ENCODE measurements at places on chromosomes 6 and 20.

DNA sequence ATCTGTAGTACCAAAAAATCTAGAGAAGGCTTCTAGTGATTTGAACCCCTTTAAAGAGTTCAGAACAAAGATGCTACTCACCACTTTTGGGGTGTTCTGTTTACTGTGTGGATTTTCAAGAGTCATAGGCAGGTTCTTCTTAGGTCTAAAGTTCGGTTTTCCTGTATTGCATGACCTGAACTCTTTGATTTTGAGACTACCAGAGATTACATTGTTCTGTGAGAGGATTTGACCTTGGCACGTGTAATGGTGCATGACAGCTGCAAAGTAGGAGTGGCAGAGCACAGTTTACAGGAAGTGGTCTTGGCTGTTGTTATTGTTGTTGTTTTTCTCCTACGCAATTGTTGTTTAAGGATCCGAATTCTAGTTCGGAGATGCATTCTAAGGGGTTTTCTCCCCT, 592.7 kb downstream of the EPHA7 start:
- DNase-seq, result peak; percentile 33

DNA sequence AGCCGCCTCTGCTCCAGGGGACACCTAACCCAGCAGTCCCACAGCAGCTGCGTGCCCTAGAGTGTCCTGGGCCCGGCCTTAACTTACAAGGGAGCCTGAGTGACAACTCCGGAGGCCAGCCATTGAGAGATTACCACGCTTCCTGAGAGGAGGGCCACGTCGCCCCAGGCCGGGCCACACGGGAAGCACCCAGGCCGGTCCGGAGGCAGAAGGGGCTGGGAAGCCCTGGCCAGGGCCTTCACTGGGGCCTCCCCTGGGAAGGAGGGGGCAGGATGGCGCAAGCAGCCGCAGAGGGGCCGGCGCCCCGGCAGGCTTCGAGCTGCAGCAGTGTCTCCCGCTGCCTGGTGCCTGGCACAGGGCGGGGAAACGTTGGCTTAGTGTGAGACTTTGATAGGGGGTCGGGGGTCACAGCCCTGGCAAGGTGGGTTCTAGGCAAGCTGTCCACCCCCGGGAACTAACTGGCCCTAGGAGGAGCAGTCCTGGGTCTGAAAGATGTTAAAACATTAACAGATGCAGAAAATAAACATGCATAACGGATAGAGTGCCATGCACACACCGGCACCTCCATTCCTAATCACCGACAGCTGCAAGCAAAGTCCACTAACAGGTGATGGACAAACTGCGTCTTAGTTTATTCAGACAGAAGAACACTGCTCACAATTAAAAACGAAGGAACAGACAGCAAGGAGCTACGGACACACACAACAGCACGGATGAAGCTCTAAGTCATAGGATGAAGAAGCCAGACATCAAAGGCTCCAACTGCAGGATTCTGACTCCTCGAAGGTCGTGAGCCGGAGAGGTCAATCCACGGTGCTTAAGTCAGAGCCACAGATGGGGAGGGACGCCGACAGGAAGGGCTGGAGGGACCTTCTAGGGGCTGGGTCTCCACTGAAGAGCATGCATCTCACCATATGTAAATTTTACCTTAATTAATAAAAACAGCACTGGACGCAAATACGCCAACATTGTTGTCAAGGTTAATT, 17.4 kb downstream of the CHRNA4 start:
- no peak for DNase-seq

GRCh38 chr6:51644426-51644825, 443.0 kb downstream of the PKHD1 start:
- DNase-seq, result no peak

DNA sequence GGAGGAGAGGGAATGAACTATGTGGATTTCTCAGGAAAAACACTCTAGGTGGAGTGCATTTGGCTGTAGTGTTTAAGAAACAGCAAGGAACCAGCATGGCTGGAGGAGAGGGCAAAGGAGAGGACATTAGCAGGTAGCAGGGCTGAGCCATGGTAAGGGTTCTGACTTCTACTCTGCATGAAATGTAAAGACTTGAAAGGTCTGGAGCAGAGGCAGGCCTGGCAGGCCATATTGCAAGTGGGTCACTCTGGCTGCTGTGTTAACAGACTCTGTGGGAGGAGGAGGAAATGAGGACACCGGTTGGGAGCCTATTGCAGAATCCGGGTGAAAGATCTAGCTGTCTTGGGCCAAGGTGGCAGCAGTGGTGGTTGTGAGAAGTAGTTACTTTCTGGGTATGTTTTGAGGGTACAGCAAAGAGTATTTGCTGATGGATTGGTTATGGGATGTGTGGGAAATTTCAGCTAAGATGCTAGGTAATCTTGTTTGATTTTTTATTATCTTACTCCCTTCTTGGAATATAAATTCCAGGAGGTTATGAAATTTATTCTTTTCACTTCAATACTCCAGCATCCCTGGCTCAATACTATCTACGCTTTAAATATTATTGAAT, 115.9 kb upstream of the BCLAF1 start:
- DNase-seq, result no peak

DNA sequence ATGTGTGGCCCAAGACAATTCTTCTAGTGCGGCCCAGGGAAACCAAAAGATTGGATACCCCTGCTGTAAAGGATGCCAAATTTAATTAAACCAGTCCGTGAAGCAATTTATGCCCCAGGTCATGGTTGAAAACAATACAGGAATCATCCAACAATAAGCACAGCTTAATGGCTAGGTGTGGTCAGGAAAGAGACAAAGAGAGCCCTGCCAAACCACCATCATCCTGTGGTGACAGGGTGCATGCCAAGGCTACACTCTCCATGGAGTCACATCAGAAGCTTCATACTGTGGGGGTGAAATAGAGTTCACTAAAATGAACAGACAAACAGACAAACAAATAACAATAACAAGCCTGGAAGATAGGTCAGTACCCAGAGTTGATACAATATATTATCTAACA, 62.7 kb downstream of the DZANK1 start:
- no peak for DNase-seq

DNA sequence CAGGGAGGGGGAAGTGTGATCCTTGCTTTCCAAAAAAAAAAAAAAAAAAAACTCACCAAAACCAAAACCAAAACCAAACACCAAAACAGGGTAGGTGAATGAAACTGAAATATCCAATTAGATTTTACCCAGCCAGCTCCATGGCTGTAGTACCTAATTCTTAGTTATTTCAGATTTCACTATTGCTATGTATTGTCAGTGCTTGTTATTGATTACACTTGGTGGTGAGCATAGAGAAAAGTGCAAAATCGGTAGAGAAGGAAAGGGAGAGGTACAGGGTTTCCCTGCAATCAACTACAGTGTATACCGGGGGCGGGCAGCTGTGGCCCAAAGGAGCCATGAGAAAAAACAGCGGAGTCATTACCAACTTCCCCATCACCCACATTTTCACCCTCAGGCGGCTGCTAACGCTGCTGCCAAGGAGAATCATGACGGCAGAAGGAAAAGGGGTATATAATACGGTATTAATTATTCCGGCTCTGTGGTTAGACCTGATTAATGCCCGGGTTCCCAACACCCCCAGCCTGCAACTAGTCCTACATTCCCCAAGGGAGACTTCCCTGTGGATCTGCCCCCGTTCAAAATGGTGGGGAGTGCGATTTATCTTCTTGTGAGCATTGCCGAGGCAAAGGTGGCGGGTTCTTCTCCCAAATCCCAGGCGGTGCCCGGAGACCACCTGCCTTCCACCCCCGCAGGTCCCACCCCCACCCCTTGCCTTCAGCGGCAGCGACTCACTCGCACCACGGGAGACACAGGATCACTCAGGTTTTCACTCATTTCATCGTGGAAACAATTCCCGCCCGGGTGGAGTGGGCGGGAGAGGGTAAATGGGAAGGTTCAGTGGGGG, at the start of gene C6orf62:
C6orf62 (minus strand) TSS at position 30 of the 847 bp plus-strand sequence. CDS start 486 bp downstream, outside the sequence.
- DNase-seq, result peak; percentile 49

DNA sequence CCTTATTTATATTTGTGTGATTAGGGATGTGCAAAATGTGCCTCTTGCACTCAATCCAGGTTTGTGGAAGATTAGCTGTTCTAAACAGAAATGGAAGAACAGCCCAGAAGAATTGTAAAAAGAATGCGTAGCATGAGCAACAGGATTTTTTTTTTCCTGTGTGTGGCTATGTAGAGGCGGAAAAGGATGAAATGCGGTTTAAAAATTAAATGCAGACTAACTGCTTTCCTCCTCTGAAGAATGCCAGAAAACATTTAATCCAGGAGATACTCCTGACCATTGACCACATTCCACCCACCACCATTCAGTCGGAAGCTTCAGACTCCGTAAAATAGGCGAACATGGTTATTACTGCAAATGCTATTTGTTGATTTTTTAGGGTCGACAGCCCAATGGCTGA, 83.4 kb downstream of the BMP6 start:
- no peak for DNase-seq

DNA sequence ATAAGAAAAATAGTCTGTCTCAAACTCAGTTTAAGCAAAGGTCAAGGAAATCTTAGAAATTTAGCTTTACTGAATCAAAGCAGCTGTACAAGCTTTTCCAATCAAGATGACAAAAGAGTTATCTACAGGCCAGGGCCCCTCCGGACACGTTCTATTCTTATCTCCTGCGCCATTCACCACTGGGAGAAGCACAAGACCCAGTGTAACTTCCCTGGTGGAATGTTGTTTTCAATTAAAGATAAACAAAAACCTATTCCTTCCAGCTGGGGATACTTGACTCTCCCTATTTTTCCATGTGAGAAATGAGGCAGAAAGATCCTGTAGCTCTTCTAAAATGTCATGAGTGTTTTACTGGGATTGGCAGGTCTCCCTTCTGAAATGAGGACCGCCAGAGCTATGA, 123.3 kb downstream of the TBX18 start:
- DNase-seq, result no peak

- DNase-seq, result no peak
Measured at GRCh38 chr6:11111769-11112437, 378 bp upstream of the ERVFRD-1 start.

DNA sequence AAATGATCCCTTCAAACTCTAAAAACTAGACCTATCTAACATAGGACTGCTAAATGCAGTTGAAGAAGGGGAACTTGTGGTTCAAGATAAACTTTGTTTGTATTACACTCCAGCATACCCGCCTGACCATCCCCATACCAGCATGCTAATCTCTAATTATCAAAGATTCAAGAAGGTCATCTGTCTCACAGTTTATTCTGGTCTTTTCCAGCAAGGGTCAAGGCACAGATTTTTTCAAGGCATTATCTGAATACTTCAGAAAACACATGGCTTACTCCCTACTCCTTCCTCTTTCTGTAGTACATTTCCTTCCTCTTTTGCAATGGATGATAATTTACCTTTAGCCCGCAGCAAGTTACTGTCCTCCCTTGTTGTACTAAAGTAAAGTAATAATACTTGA, 174.1 kb downstream of the PKHD1 start:
- DNase-seq, result no peak

DNA sequence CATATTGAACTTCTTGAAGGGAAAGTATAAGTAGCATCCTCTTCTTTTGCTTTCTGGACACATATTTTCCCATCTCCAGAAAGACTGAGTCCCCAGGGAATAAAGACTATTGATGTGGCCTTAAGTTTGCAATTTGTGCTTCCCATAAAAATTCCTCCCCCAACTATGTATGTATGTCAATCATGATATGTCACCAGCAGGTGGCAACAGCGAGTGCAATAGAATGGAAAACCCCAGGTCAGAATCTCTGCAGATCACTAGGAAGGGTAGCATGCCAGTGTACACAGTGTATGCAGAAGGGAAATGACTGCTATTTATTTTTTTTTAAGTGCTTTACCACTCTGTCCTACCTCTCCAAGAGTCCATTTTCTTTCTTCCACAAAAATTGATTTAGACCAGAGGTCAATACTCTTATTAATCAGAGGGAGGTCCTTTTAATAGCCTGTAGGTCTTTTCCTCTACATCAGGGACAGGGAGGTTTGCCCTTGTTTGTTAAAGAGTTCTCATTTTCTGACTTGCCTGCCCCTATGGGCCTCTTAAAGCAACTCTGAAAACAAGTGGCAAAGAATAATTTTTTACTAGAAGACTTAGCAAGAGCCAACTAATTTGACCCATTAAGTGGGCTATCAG, 61.4 kb downstream of the BMP2 start:
- peak; percentile 65 for DNase-seq

DNA sequence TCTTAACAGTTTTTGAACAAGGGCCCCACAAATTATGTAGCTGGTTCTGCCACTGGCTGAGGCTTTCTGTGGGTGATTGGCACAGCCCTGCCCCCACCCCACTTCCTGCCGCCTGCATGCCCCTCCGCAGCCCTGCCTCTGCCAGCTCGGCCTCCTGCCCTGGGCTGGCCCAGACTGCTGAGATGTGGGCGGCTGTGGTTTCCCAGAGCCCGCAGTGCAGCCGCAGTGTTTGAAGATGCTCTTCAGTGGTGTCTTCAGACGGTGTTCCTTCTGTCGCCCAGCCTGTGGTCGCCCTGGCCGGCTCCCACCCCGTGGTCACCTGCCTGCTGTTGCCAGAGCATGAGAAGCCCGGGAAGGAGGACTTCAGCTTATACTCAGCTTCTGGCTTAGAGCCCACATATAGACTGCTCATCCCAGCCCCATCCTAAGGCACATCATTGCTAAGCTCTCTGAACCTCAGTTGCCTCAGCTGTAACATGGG, 154.3 kb downstream of the VEGFA start:
- DNase-seq, result no peak

GRCh38 chr6:114733596-114733995, 390.8 kb upstream of the HS3ST5 start:
- no peak for DNase-seq

- DNase-seq, result no peak
Measured at GRCh38 chr6:150297327-150298029, 71.3 kb upstream of the IYD start.

DNA sequence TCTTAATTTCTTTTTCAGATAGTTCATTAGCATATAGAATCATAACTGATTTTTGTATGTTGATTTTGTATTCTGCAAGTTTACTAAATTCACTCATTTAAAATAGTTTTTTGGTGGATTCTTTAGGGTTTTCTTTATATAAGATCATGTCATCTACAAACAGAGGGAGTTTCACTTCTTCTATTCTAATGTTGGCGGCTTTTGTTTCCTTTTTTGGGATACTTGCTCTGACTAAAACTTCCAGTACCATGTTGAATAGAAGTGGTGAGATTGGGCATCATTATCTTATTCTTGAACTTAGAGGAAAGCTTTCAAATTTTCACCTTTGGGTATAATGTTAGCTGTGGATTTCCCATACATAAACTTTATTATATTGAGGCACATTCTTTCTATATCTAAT, 296.9 kb downstream of the BCKDHB start:
- peak; percentile 4 for DNase-seq

GRCh38 chr6:30711758-30712380, 5.2 kb downstream of the MDC1 start:
- DNase-seq, result no peak

DNA sequence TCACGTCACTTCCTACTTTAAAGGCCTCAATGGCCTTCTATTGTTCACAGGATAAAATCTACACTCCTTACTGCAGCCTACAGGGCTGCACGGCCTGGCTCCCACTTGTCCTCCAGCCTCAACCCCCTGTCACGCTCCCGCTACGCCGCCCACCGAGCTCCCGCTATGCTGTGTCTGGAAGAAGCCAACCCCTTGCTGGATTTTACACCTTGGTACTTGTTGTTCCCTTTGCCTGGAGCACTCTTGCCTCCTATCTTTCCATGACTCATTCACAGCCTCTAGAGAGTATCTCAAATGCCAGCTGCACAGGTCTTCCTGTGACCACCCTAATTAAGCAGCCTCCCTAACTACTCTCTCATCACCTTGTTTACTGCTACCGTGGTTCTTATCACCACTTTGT, 259.9 kb downstream of the PRKN start:
- no peak for DNase-seq

Measured in OCI-LY7 (cell line).